ENCODE measurements at places on chromosomes 4 and X.

DNA sequence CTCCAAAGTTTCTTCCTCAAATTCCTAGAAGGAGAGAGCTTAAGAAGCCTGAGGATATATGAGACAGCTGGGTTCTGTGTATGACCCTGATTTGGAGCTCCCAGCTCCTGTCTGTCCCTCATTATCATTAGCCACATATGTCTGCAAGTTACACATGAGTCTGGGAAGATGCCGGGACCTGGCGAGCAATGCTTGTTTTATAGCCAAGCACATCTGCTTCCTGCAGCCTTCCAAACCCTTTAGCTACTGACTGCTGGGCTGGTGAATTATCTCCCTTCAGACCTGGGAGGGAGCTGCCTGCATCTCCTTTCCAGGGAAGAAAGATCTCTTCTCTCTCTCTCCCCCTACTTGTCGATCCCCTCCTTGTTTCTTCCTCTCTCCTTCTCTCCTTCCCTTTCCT, 556.7 kb upstream of the BOD1L1 start:
- no peak for DNase-seq

- DNase-seq, result no peak
Observed at GRCh38 chr4:28488021-28488420, 1627.4 kb downstream of the STIM2 start.

GRCh38 chr4:89570931-89571330, 263.3 kb upstream of the GPRIN3 start:
- DNase-seq, result no peak

DNA sequence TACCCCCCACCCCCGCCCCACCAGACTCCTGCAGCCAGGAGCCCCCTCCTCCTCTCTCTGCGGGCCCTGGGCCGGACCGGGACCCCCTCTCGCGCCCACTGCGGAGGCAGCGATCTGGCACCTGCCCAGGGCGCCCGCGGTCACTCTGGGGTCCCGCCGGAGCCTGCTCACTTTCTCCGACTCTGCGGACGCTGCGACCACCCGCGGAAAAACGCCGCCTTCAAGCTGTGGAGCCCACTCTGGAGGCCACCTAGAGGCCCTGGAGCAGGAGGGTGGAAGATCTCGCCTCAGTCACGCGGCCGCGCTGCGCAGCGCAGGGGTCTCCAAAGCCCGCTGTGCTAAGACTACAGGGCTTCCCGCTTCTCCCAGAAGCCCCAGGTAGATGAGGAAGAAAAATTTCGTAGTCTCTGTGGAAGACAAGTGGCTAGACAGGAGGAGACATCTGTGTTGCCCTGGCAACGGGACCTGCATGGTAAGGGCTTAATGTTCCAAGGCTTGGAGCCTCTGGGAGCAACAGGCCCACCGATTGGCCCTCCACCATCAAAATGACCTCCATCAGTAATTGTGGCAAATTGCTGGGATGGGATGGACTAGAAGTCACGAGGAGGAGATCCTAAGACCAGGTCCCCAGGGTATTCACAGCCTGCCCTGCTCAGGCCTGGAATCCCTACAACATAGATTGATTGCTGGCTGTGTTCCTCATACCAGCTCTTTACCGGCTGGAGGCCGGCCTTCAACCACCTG, at the start of gene PNMA6F:
PNMA6F (minus strand) TSS at position 387 of the 744 bp plus-strand sequence. CDS start 1,093 bp downstream, outside the sequence.
- no peak for DNase-seq

DNA sequence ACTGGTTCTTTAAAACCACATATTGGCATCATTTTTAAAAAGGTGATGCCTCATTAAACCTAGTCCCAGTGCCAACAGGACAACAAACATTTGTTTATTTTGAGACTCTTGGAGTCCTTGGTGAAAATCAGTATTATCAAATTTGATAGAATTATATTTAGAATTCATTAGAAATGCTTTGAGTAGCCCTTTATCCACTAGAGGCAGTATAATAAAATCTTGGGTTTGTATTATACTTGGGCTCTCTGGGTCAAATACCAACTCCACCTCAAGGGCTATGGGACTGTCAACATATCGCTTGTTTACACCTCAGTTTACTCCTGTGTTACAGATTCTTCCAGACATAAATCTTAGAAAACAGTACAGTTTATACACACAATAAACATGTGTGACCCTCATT, 335.7 kb upstream of the FSTL5 start:
- DNase-seq, result no peak

GRCh38 chr4:80989921-80990544, 40.5 kb upstream of the BMP3 start:
- DNase-seq, result no peak

DNA sequence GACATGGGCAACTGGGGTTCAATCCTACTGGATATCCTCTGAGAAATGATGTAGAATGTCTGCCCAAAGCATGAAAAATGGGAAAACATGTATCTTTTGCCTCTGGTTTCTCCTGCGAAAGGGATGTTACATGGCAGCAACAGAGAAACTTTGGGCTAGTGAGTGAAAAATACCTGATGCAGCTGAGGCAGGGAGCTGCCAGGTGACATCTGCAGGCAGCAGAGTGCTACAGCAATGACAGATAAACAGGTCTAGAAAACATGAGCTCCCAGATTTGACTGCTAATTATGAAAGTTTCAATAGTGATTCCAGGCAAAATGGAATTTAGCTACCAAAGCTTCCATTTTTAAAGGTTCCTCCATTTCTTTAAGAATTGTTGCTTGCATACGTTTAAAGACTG, 4.8 kb upstream of the CXCL1 start:
- no peak for DNase-seq
